ENCODE measurements at places on chromosomes 13 and 19.

DNA sequence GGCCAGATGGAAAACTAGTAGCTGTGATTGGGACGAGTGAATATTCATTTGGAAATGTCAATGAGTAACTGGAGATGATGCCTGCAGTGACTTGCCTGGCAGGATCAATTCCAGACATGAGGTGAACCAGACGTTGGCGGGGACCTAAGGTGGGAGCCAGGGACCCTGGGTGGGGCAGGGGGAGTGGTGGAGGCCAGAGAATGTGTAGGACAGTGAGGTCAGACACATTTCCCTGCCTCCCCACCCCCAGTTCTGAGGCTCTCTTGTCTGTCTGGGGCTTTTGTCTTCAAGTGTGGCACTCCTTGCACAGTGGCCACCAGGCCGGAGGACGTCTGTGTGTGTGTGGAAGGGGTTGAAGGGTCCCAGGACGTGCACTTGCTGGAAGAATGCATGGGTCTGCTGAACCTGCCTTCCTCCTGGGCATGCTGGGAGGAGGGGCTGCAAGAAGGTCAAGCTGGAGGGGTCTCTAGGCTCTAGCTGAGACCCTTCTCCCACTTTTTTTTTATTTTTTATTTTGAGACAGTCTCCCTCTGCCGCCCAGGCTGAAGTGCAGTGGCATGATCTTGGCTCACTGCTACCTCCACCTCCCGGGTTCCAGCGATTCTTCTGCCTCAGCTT is 51.6 kb downstream of the CHST8 start:
- no peak for DNase-seq

- DNase-seq = no peak
These were observed 1330.1 kb upstream of the SPRY2 start for GRCh38 chr13:81671064-81671463.

DNA sequence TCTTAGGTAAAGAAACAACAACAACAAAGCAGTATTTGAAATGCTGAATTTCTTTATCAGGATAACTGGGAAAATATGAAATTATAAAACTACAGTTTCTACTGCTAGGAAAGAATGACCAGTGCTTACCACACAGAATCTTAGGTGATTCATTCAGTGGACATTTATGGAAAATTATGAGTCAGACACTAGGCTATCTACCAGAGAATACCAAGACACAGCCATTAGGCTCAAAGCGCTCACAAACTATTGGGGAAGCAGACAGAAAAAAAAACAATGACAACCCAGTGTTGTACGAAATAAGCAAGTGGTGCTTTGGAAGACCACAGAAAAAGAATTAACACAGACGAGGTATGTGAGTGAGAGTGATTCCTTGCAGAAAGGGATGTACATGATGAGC is 1019.5 kb downstream of the PCDH9 start:
- DNase-seq = no peak

- DNase-seq = no peak
These were observed 1263.1 kb downstream of the PCDH9 start for GRCh38 chr13:65966991-65967451.

DNA sequence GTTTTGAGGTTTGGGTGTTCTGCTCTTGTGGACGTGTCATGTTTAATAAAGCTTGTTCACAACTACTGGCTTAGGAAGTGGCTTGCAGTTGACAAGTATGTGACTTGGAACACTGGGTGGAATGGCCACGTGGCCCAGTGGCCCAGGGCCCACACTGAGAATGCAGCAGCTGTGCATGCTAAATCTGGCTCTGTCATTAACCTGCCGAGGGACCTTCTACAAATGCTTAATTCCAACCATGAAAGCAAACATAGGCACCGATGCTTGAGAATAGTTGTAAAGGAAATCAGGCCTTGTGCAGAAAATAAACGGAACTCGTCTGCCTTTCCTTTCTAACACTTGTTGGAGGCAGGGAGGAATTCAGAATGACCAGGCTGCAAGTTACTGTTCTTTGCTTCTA is 11.6 kb upstream of the CLDN10 start:
- DNase-seq = no peak

- no peak for DNase-seq
These were observed 1.9 kb downstream of the CBARP start for GRCh38 chr19:1235625-1236538.

DNA sequence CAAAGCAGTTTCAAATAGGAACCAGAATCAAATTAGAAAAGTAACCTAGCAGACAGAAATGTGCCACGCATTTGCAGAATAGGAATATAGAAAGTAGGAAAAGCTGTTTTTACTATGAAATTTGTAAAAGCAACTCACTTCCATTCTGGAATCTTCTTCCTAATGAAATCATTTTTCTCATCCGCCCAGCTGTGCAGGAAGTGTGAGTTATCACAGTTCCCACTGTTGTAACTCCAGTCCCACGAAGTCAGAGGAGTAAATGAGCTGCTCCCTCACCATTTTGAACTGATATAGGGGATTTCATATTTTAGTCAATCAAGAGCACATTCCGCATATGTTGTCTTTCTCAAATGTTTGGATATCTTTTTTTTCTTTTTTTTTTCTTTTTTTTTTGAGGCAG is 230.8 kb downstream of the TBC1D4 start:
- no peak for DNase-seq

- no peak for DNase-seq
These were observed 32.8 kb downstream of the ATP12A start for GRCh38 chr13:24713022-24713421.

DNA sequence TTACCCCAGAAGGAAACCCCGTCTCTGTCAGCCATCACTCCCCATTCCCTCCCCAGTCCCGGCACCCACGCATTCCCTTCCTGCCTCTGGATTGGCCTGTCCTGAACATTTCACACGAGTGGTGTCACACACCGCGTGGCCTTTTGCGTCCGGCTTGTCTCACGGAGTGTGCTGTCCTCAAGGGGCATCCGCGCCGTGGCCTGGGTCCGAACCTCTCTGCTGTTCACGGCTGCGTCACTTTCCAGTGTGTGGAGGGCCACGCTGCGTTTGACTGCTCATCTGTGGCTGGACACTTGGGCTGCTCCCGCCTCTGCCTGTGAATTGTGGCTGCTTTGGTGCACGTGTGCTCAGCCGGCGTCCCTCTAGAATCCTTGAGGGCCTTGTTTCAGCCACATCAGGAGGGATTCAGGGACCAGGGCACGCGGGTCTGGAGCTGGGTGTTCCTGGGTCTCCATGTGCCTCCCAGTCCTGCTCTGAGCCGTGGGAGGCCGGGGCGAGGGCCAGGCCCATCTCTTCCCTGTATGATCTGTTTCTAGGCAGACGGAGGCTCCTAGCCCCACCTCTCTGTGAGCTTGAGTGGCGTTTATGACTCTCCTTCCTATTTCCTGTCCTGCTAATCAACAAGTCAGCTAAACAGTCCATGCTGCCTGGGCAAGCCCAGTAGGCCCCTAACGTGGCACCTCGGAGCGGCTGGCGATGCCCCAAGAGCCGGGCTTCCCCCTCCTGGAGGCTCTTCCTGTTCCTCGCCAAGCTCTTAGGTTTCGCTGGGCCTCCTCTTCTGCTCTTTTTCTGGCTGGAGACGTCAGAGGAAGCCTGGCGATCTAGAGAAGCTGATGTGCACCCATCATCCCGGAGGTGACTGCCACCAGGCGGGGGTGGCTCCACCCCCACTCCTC is 8.1 kb downstream of the STK11 start:
- DNase-seq = no peak

GRCh38 chr13:101452519-101453485 is at the start of gene ITGBL1:
Gene ITGBL1 (plus strand): TSS chr13:101452675. CDS start chr13:101452834, 159 bp downstream.
- DNase-seq = no peak

- no peak for DNase-seq
These were observed 37.6 kb upstream of the IGFL1 start for GRCh38 chr19:46191972-46192371.

DNA sequence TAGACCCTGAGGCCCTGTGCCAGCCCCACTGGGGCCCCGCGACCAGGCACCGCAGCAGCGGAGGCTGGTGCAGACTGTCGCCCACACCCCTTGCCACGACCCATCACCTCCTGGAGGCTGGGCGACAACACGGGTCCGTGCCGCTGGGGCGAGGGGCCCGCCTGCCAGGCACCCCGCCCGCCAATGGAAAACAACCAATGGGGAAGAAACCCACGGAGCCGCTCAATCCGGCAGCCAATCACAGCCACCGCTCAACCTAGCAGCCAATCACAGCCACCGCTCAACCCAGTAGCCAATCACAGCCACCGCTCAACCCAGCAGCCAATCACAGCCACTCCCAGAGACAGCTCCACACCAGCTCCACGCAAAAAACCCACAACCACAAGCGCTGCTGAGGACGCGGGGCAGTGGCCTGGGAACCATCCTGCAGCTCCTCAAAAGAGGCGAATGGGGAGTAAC is 29.7 kb downstream of the GPX4 start:
- no peak for DNase-seq

DNA sequence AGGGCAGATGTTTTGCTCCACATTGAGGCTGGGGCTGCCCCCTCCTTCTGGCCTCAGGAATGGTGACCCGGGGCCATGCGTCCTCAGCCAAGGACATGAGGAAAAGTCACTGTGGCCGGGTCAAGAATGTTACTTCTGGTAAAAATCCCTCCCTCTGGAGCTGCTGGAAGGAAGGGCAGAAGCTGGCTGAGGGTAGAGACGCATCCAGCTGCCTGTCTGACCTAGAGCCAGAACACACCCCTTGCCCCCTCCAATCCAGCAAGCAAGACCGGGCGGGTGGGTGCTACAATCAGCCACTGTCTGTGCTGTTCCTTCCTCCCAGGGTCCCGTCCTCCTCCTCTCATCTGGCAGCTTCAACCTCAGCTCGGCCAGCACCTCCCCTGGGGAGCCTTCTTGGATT is 59.0 kb downstream of the PTPRS start:
- DNase-seq = no peak

DNA sequence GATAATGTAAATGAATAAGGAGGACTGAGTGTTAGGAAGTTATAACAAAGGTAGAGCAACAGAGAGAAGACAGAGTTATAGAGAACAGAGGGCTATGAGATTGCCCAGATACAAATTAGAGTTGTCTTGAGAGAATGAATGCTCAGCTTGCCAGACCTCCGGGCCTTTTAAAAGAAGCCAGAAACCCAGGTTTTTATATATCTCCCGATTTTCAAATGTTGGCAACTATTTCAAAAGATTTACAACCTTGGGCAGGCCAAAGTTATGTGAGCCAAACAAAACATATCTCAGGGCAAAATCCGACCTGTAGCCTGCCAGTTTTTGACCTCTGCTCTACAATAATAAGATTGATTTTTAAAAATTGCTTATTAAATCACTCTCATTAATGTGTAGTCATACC is 573.1 kb upstream of the SLC10A2 start:
- no peak for DNase-seq

DNA sequence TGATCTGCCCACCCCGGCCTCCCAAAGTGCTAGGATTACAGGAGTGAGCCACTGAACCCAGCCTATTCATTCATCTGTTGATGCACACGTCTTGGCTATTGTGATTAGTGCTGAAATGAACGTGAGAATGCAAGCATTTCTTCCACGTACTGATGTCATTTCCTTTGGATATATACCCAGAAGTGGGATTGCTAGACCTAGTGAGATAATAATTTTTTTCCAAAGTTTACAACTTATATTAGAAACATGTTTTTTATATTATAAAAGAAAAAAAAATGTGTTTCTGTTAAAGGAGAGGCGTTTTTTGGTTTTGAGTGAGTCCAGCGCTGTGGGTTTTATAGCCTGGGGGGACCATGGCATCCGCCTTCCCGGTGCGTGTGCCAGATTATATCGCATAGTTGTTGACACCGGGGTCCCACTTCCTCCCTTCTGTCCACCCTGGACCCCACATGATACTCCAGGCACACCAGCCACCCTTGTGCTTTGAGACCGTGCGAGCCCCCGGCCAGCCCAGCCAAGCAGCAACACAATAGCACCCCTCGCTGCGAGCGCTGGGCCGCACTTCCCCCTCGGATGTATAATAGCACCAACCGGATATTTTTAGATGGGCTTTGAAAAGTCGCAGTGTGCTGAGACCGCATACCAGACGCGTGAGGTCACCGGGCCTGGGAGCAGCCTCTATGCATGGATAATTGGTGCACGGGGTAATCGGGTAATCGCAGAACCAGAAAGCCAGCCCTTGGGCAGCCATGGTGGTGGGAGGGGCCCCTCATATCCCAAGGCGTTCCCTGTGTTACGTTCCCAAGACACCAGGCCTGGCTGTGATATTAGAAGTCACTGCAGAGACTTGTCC is 59.6 kb downstream of the MYO9B start:
- DNase-seq = no peak

DNA sequence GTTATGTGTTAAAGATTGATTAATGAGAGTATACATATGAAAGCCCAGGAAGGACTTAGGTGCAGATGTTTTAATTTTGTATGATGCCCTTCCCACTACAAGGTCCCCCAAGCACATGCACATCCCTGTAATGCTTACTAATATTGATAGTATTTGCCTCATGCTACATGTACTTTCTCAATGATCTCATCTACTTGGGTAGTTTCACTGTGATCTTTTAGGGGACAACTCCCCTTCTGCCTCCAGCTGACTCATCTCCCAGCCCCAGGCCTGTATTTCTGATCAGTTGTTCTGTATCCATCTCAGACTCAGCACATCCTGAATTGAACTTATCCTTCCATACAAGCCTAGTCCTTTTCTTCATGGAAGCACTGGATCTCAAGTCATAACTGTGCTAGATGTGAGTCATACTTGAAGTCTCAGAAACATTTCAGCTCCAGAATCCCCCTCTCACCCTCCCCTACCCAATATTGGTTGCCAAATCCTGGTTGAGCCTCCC is 49.4 kb upstream of the INTS6 start:
- no peak for DNase-seq

GRCh38 chr19:1811942-1812425 is at the start of gene ATP8B3:
Gene ATP8B3 (minus strand): TSS chr19:1812276. CDS start chr19:1811736, 540 bp downstream.
- no peak for DNase-seq

GRCh38 chr13:110123041-110123809 is 183.7 kb downstream of the COL4A1 start:
- peak; percentile 14 for DNase-seq
